ENCODE measurements at places on chromosomes 2 and 18.

GRCh38 chr2:143229952-143230351 lies 100.7 kb downstream of the ARHGAP15 start:
- DNase-seq: no peak

GRCh38 chr2:182404975-182405561 lies 21.8 kb downstream of the PDE1A start:
- no peak for DNase-seq

GRCh38 chr2:232203166-232203891 lies 175.2 kb upstream of the ALPP start:
- no peak for DNase-seq

GRCh38 chr2:57429831-57430230 lies 616.8 kb upstream of the VRK2 start:
- DNase-seq: no peak

- DNase-seq: no peak
Observed at GRCh38 chr2:8537562-8538155, 144.2 kb upstream of the ID2 start.

All from SW480 (cell line).